ENCODE measurements at places on chromosomes 12 and 14. TPM values are rescaled to one million over a fixed set of nuclear protein-coding genes. Genes with fewer than 3 reads are reported as not detected.

- no peak for DNase-seq
Observed at GRCh38 chr12:93158065-93158843, 219.5 kb upstream of the NUDT4 start.

Gene TAS2R42
- total RNA-seq, result not detected

DNA sequence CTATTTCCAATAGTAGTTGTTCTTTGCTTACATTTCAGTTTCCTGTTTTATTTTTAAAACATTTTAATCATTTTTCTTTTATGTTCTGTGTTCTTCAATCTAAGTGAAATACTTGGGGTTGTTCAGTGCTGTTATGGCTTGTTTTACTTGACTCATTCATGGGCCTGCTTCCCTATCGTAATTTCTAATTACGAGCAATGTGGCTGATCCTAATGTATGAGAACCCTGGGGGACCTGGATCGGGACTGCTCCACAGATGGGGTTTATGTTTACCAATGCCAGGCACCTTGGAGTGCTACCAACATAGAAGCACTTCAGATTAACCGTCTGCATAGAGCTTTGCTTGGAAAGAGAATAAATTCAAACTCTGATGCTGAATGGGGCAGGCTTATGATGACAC is 29.8 kb downstream of the TECPR2 start:
- no peak for DNase-seq

GRCh38 chr12:19648591-19648990 is 209.3 kb downstream of the AEBP2 start:
- no peak for DNase-seq

Gene DPPA3
- total RNA-seq, result not detected

GRCh38 chr14:87691042-87691881 is 301.7 kb downstream of the GALC start:
- DNase-seq, result no peak

Data from activated naive CD8-positive, alpha-beta T cell treated with anti-CD3 and anti-CD28 coated beads, Interleukin-2, amount 10 ng/mL, durations not matched to agents 7 days and 5 days (primary cell).